Stimulated activated CD8-positive, alpha-beta memory T cell treated with anti-CD3 and anti-CD28 coated beads, Interleukin-7, amount 100 ng/mL, for 1 hour (primary cell): ENCODE measurements at places on chromosomes 2 and 18.
A peak's percentile ranks its signal among the peaks of the same experiment; 100 is the strongest.

- no peak for DNase-seq
Observed at GRCh38 chr2:205607146-205607545, 75.2 kb upstream of the NRP2 start.

DNA sequence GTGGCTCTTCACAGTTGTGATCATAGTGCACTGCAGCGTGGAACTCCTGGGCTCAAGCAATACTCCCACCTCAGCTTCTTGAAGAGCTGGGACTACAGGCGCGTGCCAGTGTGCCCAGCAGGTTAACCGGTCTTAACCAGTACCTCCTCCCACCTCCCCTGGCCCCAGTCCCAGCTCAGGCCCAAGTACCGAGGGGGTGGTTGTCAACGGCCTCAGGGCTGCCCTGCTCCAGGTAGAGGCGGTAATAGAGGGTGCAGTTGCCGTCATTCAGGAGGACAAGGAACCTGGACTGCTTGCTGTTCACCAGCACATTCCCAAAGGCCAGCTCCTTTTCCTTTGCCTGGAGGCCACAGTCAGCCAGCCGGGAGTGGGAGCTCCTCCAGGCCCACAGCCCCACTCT lies 19.7 kb downstream of the CFAP65 start:
- DNase-seq: no peak

- DNase-seq: no peak
Observed at GRCh38 chr2:240812301-240812680, 7.7 kb downstream of the KIF1A start.

DNA sequence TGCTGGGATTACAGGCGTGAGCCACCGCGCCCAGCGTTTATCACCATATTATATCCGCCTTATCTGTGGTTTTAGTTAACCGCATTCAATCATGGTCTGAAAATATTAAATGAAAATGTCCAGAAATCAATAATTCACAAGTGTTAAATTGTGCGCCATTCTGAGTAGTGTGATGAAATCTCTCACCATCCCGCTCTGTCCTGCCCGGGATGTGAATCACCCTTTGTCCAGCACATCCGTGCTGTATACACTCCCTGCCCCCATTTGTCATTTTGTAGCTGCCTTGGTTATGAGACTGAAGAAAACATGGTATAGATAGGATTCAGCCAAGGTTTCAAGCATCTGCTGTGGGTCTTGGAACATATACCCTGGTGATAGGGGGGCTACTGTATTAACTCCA lies 70.7 kb downstream of the TIMM21 start:
- DNase-seq: no peak

GRCh38 chr18:2096551-2096950 lies 474.8 kb downstream of the METTL4 start:
- no peak for DNase-seq

DNA sequence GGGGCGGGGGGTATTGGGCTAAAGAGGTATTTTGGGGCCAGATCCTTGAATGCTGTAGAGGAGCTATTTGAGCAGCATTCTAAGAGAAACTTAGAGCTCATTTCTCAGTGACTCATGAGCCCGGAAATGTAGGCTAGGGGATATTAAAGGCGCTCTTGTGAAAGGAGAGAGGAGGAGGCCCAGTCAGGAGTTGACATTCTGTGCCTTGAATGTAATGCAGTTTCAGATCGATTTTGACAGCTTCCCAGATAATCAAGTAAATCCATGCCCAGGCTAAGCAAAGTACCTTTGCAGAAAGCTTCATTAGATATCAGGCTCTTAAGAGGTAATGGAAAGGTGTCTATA lies 1.5 kb downstream of the CAB39 start:
- peak; percentile 14 for DNase-seq
